Vagina (tissue), 2 donors: ENCODE measurements at places on chromosomes 7 and 10. TPM values are rescaled to one million over a fixed set of nuclear protein-coding genes. Genes with fewer than 3 reads are reported as not detected.

Gene PRRT4
- 7.6 TPM for total RNA-seq

Gene RPEL1
- not detected for total RNA-seq

Gene DOCK1
- 64.6 TPM for total RNA-seq

Gene NODAL
- not detected for total RNA-seq

Gene FAM221A
- 4.7 TPM for total RNA-seq

Gene CTTNBP2
- 25.0 TPM for total RNA-seq

Gene SAMD9
- 9.3 TPM for total RNA-seq

Gene TMEM229A
- total RNA-seq = not detected

Gene GCK
- 1.7 TPM for total RNA-seq

Gene CALY
- 4.7 TPM for total RNA-seq

Gene HABP2
- not detected for total RNA-seq

Gene CRYGN
- not detected for total RNA-seq

Gene ITGB8
- 62.6 TPM for total RNA-seq

Gene MUC12
- total RNA-seq = 2.7 TPM

Gene UNC5B
- 24.3 TPM for total RNA-seq

Gene SLC16A12
- 3.7 TPM for total RNA-seq

Gene CCL26
- not detected for total RNA-seq

Gene GRM3
- total RNA-seq = not detected

Gene ACTL6B
- total RNA-seq = 0.49 TPM

Gene HPSE2
- 10.6 TPM for total RNA-seq

Gene SORBS1
- total RNA-seq = 116 TPM

Gene BMS1
- 12.0 TPM for total RNA-seq

Gene CLDN4
- 29.5 TPM for total RNA-seq

Gene IFT22
- total RNA-seq = 15.2 TPM

Gene ZPBP
- not detected for total RNA-seq

Gene GHRHR
- total RNA-seq = not detected

Gene AKR1C3
- 45.4 TPM for total RNA-seq

Gene CH25H
- 0.74 TPM for total RNA-seq

Gene GBX1
- not detected for total RNA-seq

Gene RET
- 7.9 TPM for total RNA-seq

Gene DRGX
- not detected for total RNA-seq

Gene PLA2G12B
- not detected for total RNA-seq

Gene GTPBP4
- total RNA-seq = 24.8 TPM

Gene SPDYE2
- not detected for total RNA-seq

Gene SLC39A12
- total RNA-seq = not detected

Gene SUV39H2
- total RNA-seq = 6.9 TPM

Gene OR13A1
- total RNA-seq = not detected

Gene ACSM6
- total RNA-seq = not detected

Gene MYH16
- not detected for total RNA-seq

Gene ELN
- 38.3 TPM for total RNA-seq

Gene FZD1
- 16.5 TPM for total RNA-seq

Gene GIMAP1
- total RNA-seq = 5.2 TPM

Gene UTF1
- not detected for total RNA-seq

Gene GRID2IP
- not detected for total RNA-seq

Gene RTKN2
- total RNA-seq = 2.5 TPM

Gene CDC14C
- not detected for total RNA-seq

Gene MTG1
- total RNA-seq = 57.5 TPM

Gene ARHGAP21
- 43.0 TPM for total RNA-seq

Gene FGFBP3
- total RNA-seq = 0.74 TPM

Gene CISD1
- 16.0 TPM for total RNA-seq
